Stimulated activated CD4-positive, alpha-beta T cell treated with anti-CD3 and anti-CD28 coated beads, Interleukin-15, amount 100 ng/mL, for 24 hours (primary cell): ENCODE measurements at places on chromosomes 11 and 22.

DNA sequence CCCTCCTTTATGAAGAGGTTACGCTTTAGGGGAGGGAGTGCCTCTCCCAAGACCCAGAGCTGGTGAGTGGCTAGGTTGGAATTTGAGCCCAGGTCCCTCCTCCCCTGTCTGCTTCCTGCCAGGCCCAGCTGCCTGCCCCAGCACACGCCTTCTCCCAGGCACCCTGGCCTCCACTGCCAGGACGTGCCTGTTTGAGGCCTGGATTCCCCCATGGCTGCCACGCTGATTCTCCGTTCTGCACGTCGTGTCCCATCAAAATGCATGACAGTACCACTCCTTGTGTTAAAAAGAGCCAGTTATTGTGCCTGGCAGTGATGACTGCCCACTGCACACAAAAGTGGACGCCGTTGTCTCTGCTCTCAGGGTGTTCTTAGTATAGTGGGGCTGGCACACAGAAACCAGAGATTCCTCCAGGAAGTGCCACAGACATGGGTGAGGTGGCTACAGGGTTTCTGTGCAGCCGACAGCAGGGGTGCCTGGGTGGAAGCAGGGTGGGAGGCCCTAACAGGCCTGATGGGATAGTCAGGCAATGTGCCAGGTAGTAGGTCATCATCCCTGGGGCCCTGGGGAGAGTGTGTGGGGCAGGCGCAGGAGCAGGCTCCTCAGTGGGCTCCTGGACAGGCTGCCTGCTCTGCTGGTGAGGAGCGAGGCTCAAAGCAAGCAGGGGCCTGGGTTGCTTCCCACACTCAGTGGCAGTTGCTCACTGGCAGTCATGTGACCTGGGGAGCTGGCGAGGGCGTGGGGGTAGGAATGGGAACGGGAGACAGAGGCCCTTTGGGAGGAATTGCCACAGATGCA lies 24.2 kb downstream of the MED15 start:
- DNase-seq, result no peak

- no peak for DNase-seq
These were observed at the start of gene APOBEC3A for GRCh38 chr22:38957046-38957770. TSS of gene APOBEC3A (plus strand) at chr22:38957609. CDS start at chr22:38957692, 83 bp downstream.

DNA sequence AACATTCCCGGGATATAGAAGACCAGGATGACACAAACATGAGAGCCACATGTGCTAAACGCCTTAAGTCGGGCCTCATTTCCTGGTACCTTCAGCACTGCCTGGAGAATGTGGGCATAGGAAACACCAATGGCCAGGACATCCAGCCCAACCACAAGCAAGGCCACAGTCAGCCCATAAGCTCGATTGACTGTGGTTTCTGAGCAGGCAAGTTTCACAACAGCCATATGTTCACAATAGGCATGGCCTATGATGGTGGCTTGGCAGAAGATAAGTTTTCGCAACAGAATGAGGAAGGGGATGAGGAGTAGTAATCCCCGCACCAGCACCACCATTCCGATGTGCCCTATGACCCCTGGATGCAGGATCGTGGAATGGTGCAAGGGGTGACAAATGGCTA lies 26.9 kb upstream of the OR56A1 start:
- no peak for DNase-seq

GRCh38 chr11:64714666-64715065 lies 8.3 kb downstream of the NRXN2 start:
- DNase-seq, result no peak

DNA sequence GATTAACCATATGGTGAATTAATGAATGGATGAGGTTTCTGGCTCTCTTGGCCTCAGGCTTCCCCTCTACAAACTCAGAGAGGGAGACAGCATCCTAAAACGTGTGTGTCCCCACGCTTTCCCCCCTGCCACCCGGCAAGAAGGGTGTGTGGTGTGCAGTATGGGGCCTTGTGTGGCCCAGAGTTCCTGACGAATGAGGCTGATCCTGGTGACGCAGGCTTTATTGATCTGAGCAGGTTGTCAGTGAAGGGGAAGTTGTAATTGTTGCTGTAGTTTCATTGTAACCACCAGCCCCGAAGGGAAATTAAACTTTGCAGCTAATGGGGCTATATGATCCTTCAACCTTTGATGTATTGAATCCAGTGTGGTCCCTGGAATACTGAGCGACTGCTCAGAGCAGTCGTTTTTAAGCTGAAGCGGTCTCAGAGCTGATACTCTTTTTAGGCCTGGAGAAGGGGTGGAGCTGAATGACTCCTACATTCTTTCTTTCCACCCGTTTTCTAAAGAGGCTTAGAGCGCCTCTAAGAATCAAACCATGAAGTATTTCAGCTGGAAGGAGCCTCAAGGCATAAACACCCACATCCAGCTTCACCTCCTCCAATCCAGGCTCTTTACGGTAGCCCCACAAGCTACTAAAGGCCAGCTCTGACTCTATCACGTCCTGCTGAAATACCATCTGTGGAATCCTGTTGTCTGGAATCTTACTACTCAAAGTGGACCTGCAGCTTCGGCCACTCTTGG lies 284.7 kb downstream of the MIAT start:
- DNase-seq, result no peak

DNA sequence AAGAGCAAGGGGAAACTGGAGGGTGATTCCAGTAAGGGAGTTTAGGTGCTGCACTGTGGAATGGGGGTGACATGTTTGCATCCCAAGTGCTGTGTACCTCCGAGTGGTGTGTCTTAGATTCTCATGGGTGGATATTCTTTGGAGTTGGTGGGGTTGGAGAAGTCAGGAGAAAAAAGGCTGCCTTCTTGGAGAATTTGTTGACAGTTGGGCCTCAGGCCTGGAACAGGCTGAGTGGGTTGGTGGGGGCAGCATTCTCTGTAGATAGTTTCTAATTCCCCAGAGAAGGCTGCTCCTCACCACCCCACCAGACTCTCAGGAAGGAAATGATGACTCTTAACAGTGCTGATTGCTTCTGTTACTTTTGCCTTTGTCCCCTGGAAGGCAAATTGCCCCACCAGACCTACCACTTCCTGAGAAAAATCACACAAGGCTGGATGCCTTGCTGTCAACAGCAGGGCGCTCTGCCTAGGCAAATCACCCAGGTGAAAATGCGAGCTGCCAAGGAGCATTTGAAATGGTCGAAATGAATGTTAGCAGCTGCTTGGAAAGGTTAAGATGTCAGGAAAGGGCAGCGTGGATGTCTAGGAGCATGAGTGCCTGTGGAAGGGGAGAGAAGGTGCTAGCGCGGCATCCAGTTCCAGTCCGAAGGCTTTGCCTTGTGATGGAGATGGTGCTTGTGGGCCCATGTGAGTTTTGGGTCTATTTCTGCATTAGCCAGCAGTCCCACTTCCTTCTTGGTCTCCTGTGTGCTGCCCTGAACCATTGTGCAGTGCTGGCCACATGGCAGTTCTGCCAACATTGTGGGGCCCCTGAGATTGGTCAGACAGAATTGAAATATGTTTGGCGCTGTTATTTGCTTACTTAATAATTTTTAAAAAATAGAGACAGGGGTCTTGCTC lies 29.7 kb upstream of the SORL1-AS1 start:
- DNase-seq, result peak; percentile 60

DNA sequence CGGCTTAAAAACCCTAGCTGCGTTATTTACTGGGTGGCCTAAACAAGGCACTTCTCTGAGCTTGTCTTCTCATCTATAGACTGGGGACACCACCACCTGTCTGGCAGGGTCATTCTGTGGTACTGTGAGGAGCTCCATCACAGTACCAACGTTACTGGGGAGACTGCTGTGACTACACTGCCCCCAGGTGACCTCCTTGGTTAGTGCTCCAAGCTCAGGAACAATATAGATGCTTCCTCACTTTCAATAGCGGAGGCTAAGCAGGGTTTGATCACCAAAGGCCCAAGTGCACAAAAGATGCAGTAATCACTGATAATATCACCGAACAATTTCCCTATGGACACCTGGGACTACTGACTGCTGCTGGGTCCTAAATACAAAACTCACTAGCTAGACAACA lies 18.8 kb downstream of the PRPF19 start:
- DNase-seq, result peak; percentile 34

DNA sequence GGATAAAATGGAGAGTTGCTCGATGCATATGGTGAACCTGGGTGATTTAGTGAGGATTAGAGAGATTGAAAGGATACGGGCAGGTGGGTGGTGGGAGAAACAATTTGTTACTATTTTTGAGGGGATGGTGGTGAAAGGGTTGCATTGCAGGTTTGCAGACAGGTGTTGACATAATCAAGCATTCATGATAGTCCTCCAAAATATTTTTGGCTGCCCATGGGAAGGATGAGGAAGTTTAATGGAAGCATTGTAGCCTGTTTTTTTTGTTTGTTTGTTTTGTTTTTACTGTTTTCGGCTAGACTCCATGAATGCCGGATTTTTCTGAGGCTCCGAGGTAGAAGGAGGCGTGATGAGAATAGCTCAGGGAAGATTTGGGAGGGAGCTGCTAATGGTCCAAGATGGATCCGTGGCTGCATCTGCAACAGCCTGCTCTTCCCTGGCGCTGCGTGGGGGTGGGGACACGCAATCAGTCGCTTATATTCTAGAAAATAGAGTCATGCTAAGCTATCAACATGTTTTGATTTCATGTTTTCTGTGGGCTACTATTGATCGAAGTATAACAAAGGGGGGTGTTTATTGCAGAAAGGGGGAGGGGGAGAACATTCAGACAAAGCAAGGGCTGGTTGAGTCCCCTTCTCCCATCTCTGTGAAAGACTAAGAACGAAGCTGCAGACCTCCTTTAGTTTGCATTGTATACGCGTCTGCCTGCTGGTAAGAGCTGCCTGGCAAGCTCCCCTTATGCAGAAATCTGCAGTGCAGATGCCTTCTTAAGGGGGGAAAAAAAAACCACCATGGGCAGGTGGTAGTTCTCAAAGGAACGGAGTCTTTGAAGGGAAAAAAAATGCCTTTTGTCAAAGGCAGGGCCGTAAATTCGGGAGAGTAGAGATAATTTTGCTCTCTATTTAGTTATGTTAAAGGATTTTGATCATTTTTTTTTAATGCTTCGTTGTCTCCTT lies 1.0 kb downstream of the RTN3 start:
- peak; percentile 41 for DNase-seq

DNA sequence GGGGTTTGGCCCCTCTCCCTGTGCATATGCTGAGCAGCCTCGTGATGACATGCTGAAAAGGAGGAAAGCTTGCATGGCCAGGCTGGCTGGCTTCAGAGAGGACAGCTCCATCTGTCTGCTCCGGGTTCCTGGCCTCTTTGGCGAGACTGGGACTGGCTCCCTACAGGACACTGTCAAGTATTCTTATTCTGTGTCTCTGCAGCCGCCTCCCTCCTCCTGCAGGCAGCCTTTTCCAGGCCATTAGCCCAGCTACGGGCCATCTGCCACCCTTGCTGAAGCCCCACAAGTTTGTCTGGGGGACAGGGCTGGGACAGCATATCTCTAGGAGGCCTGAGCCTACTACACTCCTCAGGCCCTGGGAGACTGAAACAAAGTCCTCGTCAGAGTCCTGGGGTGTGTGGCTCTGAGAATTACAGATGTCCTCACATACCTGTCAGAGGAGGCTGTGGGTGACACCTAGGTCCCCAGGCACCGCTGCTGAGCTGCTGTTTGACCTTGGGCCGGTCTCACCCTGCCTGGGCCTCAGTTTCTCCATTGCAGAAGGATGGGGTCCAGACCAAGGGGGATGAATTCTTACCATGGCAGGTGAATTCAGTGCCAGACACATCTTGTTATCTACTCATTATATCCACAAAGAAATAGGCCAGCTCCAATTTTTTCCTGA lies 11.0 kb downstream of the MRGPRG start:
- DNase-seq, result no peak
